ENCODE measurements at places on chromosomes 11 and 22. TPM values are rescaled to one million over a fixed set of nuclear protein-coding genes. Genes with fewer than 3 reads are reported as not detected.
A peak's percentile ranks its signal among the peaks of the same experiment; 100 is the strongest.

- no peak for DNase-seq
Observed at GRCh38 chr11:92461447-92461846, 236.8 kb downstream of the FAT3 start.

DNA sequence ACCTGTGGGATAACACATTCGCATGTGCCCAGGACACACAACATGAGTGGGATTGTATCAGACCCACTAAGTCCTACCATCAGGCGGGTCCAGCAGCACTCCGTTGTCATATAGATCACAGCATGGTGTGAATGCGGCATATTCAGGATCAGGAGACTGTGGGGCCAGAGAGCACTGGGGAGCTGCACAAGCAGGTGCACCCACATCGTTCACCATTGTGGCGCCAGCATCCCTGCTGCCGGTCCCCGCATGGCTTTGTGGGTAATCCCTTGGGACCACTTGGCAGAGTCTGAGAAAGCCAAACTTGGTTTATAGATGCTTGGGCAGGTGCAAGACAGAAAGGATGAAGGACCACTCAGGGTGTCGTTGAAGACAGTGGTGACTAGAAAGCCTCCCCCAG lies 201.6 kb upstream of the B3GAT1 start:
- no peak for DNase-seq

DNA sequence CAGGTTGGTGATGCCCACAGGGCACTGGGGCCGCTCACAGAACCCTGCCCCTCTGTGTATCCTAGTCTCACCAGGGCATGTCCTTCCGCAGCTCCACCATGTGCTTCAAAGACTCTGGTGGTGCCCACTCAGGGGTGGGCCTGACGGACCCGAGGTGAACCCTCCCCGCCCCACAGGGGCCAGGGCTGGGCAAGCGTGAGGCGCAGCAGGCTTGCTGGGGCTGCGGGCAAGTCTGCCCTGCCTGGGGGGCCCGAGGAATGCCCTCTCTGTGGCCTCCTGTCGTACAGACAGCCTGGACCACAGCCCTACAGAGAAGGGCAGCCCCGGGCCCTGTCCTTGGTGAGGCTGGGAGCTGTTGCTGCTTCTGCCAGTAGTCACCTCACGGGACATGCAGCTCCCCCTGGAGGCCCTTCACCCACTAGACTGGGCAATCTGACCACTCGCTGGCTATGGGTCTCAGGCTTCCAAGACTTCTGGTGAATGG lies 40.2 kb downstream of the TBX1 start:
- DNase-seq: peak; percentile 57

DNA sequence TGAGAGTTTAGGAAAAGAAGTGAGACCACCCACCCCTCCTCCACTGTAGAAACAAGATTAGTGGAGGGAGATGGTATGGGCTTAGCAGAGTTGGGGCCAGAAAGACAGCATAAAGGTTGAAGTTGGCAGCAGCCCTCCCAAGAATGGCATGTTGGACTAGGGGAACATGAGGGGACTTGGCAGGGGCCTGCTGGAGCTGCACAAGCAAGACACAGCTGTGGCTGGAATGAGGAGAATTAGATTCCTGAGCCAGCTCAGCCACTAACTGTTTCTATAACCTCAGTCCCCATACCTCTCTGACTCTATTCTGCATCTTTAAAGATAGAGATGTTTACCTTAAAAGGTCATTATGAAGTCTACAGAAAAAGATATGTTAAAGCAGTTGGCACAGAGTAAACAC lies 13.2 kb downstream of the MAP6 start:
- no peak for DNase-seq

The FJX1 gene
- 6.1 TPM for total RNA-seq

The KBTBD4 gene
- total RNA-seq: 22.5 TPM

DNA sequence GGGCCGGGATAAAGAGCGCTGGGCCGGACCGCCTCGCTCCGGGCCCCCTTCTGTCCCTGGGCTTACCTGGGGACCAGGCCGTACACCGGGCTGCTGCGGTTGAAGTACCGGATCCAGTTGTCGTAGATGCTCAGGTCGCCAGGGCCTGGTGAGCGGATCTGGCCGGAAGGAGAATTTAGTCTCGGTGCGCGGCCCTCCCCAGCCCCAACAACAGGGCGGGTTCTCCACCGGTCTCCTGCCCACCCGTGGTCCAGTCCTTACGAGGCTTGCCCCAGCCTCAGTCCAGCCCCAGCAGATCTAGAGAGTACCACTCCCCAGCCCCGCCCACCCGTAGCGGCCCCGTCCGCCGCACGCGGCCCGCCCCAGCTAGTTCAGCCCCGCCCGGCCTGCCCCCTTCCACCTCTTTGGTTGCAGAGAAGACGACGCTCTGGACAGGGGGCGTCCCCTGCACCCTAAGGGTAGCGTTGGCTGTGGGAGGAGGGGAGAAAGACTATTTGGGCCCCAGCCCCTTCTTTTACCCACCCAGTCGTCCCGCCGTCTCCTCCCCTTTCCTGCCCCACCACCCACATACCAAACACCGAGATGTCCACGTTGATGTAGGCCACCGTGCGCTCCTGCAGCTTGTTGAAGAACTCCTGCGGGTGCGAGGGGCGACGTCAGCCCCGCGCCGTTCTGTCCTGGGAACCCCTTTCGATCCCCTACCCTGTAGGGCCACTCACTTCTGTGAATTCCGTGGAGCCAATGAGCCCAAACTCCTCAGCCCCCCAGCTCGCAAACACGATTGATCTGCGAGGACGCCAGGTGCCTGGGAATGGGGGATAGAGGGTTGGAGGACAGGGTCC lies 6.8 kb downstream of the SAC3D1 start:
- no peak for DNase-seq

DNA sequence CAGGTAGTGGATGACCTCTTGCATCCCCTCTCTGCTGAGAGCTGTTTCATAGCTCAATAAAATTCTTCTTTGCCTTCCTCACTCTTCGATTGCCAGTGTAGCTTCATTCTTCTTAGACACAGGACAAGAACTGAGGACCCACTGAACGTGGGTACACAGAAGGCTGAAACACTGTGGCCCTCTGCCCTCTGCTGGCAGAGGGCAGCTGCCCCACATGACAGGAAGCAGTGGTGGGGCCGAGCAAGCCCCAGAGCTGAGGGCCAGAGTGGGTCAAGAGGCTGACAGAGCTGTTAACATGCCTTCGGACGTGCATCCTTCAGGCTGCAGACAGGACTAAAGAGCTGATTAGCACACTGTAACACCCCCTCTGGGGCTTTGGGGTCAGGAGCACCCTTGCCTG lies 15.6 kb downstream of the SMC1B start:
- DNase-seq: peak; percentile 17

- no peak for DNase-seq
Observed at GRCh38 chr11:36380296-36381014, 84.4 kb downstream of the PRR5L start.
